ENCODE measurements at places on chromosomes 3 and 15.

DNA sequence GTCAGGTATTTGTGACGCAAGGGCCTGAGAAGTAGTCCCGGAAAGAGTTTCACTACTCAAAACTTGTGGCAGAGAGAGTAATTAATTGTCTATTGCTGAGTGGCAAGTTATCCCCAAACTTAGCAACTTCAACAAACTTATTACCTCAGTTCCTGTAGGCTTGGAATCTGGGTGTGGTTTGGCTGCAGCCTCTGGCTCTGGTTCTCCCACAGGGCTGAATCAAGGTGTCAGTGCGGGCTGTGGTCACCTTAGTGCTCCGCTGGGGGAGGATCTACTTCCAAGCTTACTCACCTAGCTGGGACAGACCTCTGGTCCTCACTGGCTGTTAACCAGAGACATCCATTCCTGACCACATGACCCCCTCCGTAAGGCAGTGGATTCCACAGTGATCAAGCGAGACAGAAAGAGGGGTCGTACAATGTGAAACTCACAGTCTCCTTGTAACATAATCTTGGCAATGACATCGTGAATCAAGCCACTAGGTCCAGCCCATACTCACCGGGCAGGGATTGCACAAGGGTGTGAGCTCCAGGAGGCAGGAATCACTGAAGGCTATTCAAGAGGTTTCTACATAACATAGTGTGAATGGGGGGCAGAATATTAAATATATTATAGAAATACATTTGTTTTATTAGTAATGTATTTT lies 138.3 kb downstream of the RYR3 start:
- no peak for DNase-seq

DNA sequence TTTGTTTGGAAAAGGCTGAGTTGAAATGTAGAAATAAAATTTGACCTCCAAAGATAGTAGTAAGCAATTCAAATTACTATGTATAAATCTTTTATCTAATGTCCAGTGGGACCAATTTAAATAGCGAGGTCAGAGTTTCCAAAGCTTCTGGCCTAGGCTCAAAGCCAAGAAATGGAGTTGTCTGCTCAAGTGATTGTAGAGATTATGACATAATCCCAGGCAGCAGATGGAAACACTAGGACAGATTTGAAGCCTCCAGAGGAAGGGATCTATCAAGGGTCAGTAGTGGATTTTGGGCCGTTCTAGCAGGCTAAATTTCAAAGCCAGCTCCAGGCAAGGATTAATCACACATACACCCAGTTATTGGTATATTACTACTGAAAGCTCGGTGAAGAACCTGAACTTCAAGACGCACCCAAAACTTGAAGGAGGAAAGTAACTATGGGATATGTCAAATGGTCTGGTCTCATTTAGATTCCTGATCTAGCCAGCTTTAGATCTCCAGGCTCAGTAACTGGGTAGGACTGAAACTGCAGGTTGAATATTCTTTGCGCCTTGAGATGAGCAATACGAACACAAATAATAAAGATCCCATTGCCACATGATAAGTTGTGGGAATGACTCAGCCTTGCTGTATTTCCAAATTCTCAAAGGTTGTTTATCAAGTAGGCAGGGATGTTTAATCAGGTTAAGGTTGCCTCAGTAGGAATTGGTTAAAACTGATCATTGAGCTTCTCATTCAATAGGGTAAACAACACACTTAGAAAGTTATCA lies 30.9 kb upstream of the ARRDC4 start:
- DNase-seq: no peak

DNA sequence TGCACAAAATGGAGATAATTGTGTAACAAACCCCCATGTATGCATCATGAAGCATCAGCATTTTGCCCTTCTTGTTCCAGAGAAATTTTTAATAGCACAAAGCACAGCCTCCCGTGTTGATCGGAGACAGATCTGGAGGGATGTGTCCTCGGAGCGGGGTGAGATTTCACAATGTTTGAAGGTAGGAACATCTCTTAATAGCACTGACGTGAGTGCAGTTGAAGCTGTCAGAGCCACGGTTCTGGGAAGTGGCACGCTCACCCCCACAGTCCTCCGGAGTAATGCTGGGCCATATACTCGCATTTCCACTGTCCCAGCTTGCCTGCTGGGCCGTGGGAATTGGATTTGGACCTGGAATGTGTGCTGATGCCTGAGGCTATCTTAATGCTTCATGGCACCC lies 24.1 kb downstream of the ARPP21 start:
- DNase-seq: peak; percentile 73

DNA sequence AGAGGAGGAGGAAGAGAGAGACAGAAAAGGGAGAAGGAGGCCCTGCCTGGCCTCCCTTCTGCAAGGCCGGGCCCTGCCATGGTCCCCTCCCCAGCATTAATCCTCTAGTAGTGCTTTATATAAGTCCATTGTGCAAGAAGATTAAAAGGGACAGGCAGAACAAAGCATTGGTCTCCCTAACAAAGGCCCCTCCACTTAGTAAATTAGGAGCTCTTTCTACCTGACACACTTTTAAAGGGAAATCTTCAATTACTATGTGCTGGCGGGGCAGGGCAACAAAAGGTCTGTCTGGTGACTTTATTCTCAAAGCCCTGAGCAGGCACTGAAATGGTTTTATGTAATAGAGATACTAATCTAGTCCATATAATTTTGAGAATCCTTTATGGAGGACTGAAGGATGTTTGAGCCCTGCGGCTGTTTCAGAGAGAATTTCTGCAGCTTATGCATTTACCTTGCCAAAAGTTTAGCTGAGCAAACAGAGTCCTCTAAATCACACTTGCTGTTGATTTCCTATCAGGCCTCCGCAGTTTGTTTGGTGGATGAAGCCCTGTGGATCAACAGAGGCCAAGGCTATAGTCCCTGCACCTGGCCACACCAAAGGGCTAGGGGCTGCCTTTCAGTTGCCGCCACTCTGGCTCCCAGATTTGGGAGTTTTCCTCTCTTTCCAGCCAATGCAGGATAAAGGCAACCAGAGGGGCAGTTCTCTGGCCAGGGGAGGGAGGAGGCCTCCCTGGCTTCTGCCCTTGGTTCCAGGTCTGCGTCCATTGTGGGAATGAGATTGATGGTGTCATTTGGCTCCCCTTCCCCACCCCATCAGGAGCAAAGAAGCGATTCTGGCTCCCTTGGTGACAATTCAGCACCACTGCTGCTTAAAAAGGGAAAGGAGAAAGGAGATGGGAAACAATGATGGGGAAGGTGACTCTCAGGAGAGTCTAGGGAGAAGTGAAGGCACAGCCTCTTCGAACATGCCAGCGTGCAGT lies 148.0 kb downstream of the MEGF11 start:
- DNase-seq: no peak

DNA sequence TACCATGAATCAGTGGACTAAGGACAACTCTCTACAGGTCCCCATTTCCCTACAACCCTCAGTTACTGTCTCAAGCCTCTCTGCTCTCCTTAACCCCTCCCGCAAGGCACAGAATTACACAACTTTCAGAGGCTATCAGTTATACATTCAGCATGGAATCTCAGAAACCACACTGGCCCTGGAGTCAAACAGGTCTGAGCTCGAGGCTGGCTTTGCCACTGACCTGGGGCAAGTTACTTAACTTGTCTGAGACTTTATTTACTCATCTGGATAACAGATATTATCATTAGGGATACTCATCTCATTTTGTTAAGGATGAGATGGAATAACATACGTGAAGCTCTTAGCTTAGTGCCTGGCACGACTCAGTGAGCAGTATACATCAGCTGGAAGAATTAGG lies 95.2 kb downstream of the WDR76 start:
- DNase-seq: no peak

- DNase-seq: no peak
Measured at GRCh38 chr15:89077750-89078149, 10.5 kb upstream of the ABHD2 start.

- DNase-seq: peak; percentile 8
Measured at GRCh38 chr3:128482175-128482574, 10.8 kb downstream of the GATA2 start.
